ENCODE measurements at places on chromosomes 6 and 20.
A peak's percentile ranks its signal among the peaks of the same experiment; 100 is the strongest.

DNA sequence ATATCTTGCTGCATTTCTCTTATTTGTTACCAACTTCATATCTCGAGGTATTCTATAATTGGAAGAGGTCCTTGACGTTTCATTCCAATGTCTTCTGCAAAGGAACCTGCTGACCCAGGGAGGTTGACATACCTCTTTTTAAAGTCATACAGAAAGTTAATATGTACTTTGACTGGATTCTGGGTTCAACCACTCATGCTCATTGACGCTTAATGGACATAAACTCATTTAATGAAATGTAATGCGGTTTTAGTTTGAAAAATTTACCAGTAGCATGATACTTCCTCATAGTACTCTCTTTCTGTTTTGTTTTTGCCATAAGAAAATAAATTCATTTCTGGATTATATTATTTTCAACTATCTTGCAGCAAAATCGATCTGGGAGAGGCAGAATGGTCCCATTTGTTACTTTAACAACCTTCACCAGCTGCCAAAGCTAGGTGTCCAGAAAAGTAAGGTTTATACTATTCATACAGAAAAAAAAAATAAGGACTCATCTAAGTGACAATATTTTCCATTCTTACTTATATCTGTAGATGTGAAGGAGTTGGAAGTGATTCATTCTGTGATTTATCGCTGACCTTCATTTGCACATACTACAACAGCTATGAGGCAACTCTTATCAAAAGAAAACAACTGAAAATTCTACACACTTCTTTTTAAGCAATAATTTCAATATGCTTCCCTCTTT, 101.6 kb downstream of the ATXN1 start:
- no peak for DNase-seq

DNA sequence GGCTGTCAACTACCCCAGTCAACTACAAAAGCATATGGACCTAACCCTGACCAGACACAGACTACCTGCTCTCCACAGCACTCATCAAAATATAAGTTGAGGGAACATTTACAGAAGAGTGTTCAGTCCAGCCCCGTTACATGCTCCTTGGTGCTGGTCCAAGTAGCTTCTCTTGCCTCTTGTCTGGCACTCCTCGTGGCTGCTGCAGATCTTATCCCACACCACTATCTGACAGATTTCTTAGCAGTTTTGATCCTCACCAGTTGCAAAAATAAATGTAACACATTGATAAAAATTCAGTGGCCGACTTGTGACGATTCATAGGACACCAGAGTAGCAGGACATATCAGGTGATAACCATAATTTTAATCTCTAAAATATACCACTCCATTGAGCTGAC, 30.6 kb downstream of the FASTKD5 start:
- no peak for DNase-seq

DNA sequence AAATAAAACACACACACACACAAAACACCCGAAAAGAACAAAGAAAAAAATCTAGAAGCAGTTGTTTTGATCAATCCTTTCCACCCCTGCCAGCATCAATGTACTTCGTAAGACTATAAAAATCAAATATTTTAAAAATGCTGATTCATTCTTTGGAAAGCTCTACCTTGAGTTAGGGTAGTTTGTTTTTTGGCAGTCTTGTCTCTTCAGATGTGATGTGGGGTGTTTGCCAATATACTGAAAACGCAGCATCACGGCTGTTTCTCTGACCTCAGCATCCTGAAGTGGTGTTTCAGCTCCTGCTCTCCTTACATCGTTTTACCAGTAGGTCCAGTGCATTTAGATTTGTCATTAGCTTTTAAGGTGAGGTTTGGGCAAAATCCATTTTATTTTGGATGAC, 526.0 kb downstream of the UTRN start:
- no peak for DNase-seq

- peak; percentile 51 for DNase-seq
Measured at GRCh38 chr6:151475653-151476523, 17.9 kb upstream of the CCDC170 start.

DNA sequence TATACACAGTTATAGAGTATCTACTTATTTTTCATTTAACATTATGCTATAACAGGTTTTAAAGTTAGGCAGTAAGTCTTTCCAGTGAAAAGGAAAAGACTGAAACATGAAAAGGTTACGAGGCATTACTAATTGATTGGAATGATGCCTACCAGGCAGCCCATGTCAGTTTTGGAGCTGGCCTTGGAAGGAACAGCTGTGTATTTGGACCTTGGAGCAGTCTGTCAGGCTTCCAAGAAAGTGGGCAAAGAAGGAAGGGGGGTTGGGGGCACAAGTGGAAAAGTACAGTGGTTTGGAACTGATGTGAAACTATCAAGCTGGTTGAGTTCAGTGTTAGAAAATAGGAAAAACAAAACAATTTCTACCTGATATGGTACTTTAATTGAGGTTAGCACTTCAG, 41.7 kb downstream of the SLC16A10 start:
- no peak for DNase-seq

Measured in BE2C (cell line).